ENCODE measurements at places on chromosomes 2 and 18. TPM values are rescaled to one million over a fixed set of nuclear protein-coding genes. Genes with fewer than 3 reads are reported as not detected.
A peak's percentile ranks its signal among the peaks of the same experiment; 100 is the strongest.

DNA sequence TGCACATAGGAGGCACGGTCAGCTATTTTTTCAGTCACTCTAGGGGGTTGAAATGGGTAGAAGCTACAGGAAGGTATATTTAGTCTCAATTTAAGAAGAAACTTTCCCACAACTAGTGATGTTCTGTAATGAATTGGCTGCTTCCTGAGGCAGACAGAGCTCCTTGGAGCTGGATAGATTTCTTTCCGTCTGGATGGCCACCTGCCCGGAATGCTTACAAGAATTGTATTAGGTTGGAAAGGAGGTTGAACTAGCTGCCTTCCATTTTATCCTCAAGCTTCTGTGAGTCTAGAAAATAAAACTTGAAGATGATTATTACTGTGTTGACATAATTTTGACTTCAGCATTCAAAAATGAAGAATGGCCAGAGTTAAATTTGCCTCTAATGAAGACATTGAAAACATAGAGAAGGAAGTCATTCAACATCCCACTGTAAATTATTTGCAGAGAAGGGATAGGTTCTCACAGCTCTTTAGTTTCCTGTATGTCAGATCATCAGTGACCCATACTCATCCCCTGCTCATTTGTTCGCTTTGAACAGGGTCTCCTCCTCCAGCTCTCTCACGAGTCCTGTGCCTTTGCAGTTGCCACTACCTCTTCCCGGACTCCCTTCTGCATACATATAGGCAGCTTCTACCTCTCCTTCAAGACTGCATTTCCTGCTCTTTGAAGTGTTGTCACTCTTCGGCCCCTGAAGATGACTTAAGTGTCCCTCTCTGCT, 88.8 kb downstream of the CRIM1 start:
- no peak for DNase-seq

DNA sequence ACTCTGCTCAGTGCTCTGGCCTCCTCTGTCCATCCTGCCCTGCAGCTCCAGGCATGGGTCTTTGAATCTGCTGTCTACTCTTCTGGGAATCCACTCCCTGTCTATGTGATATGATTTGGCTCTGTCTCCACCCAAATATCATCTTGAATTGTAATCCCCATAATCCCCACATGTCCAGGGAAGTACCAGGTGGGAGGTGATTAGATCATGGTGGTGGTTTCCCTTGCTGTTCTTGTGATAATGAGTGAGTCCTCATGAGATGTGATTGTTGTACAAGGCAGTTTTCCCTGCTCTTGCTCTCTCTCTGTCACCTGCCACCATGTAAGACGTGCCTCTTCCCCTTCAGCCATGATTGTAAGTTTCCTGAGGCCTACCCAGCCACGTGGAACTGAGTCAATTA, 881.8 kb upstream of the ID2 start:
- DNase-seq, result no peak

GRCh38 chr2:234334151-234334550, 162.7 kb downstream of the ARL4C start:
- peak; percentile 58 for DNase-seq

DNA sequence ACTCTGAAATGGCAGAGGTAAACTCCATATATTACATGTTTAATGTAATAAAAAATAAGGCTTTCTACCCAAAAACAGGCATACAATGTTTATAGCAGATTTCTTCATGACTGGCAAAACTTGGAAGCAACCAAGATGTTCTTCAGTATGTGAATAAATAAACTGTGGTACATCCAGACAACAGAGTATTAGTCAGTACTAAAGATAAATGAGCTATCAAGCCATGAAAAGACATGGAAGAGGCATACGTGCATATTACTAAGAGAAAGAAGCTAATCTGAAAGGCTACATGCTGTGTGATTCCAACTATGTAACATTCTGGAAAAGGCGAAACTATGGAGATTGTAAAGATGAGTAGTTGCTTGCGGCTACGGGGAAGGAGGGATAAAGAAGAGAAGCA, 97.4 kb downstream of the OSR1 start:
- no peak for DNase-seq

GRCh38 chr2:236173729-236174607, 5.8 kb upstream of the GBX2 start:
- no peak for DNase-seq

- DNase-seq, result no peak
Observed at GRCh38 chr2:218744615-218745014, 34.0 kb downstream of the TTLL4 start.

GRCh38 chr2:43977677-43978375, 18.0 kb downstream of the LRPPRC start:
- DNase-seq, result no peak

- no peak for DNase-seq
Observed at GRCh38 chr2:146873056-146873455, 971.8 kb upstream of the ACVR2A start.

GRCh38 chr2:7242189-7242867, 325.1 kb downstream of the RNF144A start:
- DNase-seq, result no peak

- DNase-seq, result no peak
Observed at GRCh38 chr2:226702376-226702775, 97.2 kb downstream of the IRS1 start.

DNA sequence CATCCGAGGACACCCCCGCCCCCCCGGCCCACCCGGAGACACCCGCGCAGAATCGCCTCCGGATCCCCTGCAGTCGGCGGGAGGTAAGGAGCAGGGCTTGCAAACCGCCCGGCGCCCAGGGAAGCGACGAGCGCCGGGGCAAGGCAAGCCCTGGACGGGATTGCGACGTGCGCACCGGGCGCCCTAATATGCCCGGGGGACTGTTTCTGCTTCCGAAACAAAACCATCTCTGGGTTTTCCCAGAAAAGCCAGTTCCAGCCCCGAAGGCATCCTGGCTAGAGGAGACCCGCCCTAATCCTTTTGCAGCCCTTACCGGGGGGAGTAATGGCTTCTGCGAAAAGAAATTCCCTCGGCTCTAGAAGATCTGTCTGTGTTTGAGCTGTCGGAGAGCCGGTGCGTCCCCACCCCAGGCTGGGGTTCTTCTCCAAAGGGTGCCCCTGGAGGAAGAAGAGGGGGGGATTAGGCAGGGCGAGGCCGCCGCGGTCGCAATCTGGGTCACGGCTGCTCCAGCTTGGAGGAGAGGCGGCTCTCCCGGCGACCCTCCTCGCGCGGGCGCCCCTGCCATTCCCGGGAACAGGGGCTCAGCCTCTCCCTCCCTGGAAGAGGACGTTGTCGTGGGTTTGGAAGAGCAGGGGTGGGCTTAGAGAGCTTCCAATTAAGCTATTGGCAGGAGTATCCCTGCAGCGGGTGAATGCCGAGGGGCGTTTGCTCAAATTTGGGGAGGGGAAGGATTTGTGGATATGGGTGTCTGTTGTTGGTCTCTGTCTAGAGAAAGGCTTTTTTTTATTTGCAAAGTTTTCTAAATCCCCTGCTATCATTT, 521 bp downstream of the MYCN start:
- DNase-seq, result peak; percentile 53

DNA sequence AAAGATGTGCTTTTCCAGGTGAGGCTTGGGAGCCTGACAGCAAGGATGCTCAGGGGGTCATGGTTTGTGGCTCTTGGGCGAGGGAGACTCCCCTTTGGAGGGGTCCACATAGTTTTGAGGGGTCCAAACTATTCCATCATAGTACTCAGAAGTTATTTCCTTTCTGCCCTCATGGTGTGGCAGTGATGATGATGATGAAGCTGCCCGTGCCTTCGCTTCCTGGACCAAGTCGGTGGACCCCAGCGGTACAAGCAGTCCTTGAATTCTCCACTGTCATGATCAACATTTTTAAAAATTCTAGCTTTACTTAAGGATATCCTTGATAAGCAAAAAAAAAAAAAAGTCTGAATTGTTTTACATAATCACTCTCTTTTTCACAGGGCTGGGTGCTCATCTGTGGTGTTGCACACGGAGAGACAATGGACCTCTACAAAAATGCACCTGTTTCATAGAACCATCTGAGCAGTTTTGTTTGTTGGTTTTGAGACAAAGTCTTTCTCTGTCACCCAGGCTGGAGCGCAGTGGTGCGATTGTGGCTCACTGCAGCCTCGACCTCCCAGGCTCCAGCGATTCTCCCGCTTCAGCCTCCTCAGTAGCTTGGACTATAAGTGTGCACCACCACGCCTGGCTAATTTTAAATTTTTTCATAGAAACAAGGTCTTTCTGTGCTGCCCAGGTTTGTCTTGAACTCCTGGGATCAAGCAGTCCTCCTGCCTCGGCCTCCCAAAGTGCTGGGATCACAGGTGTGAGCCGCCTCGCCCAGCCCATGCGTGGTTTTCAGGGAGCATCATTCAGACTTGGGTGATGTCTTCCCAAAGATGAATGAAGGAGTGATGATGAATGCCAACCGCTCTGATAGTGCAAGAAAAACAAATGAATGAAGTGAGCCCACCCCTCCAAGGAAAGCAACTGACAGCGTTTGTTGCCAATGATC, 271.4 kb upstream of the HDAC4 start:
- no peak for DNase-seq

DNA sequence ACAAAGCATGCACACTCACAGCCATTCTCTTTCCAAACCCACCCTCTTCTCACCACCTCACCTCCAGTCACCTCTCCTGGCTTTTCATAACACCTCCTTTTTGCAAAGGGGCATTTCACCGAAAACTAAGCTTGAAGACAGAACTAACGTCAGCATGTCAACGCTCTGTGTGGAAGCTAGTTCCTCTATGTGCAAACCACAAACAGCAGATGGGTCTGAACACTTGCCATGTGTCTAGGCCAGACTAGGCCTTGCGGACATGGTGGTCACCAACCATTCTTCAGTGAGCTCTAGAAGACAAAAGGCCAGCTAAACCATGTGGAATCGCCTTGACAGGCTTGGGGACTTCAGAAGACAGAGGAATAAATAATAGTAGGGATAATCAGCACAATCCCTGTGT, 148.5 kb downstream of the TXNL1 start:
- DNase-seq, result no peak

- DNase-seq, result peak; percentile 19
Observed at GRCh38 chr2:204110338-204110741, 173.8 kb downstream of the ICOS start.

DNA sequence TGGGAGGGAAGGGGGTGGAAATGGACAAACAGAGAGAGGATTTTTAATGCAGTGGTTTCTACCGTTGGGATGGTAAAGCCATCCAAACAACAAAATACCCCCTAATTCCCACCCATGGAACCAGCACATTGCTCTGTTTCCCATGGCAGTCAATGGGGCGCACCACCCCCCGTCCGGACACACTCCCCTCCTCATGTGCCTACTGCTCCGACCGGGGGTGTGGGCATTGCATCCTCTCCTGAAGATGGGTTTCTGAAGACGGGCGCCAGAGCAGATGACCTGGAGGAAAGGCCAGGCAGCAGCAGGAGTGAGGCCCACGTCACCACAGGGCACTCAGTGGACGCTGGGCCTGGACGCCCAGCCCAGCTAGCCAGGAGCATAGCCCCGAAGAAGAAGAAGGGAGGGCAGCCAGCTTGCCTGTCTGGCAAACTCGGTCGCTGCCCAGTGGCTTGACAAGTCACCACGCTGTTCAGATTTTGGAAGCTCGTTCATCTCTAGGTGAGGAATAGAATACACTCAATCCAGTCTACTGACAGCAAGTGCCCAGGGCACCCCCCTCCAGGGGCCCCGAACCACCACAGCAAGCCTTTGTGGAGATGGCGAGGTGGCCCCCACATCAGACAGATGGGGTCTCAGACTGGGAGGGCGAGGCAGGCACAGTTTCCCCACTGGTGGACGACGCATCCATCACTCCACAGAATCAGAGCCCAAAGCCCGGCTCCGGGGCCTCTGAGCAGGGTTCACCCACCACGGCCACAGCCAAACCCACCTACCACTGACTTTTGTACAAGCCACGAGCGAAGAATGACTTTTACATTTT, 296.2 kb upstream of the SALL3 start:
- DNase-seq, result no peak

Gene DNAJC5G
- not detected for total RNA-seq

Gene SRD5A2
- not detected for total RNA-seq

Gene HOXD9
- total RNA-seq, result 2.5 TPM
